ENCODE measurements at places on chromosomes 7 and 10.

- DNase-seq, result no peak
These were observed 106.8 kb downstream of the POLL start for GRCh38 chr10:101481256-101481655.

DNA sequence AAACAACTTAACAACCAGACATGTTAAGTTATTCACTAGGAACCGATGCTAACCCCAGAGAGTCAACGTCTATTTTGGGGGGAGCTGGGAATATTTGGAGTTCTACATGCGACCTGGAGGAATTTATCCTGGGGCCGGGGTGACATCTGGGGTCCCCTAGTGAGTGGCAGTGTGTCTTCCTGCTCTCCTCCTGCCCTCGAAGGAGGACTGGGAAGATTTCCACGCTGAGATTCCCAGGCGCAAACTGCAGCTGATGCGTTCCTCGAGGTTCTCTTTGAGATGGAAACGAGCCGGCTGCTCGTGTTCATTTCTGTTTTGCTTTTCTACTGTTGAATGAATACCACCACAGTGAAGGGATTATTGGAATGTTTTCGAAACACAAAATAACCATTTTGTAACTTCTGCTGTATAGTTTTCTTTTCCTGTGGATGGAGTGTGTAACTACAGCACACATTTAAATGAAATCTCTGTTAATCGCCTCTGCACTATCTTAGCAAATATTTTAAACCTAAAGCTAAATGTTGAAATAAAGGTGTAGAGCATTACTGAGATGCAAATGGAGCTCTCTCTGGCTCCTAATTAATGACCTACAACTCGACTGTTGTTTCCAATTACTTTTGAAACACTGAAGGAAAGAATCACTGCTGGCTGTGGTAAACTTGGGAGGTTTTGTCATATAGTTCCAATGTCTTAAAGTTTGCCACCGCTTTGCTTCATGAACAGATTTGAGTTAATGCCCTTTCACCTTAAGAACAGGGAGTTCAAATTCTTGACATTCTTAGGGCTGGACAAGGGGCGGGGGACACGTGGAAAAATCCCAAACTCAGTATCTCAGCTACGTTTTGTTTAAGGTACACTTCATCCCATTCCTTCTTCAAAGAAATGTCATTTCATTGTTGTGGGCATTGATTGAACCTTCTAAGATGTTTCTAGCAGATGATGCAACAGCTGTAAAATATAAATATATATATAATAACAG, 21.1 kb downstream of the GATA3 start:
- no peak for DNase-seq

GRCh38 chr7:37495574-37496184, 47.0 kb upstream of the ELMO1 start:
- peak; percentile 22 for DNase-seq

GRCh38 chr7:26609532-26609931, 254.9 kb downstream of the SKAP2 start:
- no peak for DNase-seq

DNA sequence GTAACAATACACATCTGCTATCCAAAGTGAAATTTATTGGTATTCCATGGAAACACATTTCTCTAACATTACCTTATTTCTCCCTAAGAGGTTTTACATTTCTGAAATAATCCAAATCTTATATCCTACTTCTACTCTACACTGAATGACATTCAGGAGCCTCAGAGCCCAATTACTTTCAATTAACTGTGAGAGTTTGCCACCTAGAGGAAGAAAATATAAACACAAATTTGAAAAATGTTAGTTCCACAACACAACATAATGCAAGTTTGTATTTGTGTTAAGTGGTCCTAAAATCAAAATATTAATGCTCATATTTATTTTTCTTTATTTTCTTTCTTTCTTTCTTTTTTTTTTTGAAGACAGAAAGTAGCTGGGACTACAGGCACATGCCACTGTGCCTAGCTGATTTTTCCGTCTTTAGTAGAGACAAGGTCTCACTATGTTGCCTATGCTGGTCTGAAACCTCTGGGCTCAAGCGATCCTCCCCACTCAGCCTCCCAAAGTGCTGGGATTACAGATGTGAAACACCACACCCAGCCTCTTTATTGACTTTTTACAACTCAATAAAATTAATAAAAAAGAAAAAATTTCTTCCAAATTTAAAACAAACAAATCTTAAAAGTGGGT, 46.0 kb downstream of the ATAD1 start:
- peak; percentile 34 for DNase-seq

GRCh38 chr7:82755705-82756551, 312.4 kb upstream of the CACNA2D1 start:
- peak; percentile 57 for DNase-seq

DNA sequence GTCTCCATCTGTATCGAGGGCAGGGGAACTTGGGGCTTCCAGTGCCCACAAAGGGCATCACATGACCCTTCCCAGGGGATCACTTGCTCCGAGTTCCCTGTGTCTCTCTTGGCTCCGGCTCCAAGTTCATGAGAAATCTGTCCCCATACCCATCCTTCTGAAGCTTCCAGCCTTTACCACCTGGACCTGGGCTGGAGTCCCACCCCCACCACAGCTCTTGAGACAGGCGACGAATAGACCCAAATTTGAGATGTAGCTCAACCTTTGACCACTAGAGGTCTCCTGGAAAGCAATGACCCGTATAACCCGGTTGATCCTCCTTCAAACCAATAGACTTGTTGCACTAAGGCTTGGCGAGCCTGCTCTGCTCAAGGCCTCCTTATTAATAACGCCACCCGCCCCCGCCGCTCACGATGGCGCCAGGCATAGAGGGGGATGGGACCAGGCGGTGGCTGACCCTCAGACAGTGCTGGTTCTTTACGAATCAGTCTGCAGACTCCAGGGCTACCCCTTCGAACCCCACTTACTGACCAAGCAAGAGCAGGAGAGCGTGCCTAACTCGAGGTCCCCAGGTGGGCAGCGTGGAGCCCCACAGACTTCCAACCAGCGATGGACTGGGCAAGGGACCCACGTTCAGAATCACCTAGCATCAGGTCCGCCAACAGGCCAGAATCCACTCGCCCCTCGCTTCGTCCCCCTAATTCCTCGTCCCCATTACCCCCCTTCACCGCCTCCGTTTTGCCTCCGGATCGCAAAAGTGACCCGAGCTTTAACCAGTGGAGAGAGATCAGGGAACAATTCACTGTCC, 4.4 kb upstream of the ARID5B start:
- DNase-seq, result peak; percentile 78

- peak; percentile 65 for DNase-seq
These were observed 5.3 kb upstream of the PRKRIP1 start for GRCh38 chr7:102390697-102391484.

- DNase-seq, result peak; percentile 99
These were observed 44.8 kb downstream of the MYOF start for GRCh38 chr10:93437086-93437945.

DNA sequence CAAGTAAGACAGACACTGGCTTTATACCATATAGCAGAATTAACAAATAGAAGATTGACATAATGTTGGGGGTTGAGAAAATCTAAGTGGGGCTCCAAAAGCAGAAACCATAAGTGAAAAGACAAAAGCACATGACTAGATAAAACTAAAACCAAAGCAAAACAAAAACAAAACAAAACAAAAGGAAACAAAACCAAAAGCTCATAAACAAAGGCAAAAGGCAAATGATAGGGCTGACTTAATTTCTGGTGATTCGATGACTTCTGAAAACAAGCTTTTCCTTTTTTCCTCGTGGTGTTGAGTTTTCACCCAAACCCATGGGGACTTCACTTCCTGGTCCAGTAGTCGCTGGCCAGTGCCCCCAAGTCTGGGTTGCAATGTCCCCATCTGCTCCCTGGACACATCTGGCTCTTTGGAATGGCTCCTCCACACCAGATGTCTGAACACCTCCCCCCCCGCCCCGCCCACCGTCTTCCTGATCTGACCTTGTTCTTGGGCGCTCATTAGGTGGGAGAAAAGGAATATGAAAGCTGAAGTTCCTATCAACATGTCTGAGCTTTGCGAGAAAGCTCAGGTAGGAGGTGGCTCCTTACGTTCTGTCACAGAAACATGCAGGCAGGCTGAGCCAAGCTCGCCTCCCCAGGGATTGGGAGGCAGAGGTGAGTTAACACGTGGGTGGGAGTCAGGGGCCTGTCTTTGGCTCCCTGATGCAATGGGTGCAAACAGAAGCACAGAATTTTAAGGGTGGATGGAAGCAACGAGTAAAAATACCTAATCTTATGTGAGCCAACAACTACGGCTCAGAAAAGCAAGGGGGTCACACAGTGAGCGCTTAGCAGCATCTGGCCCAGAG, 121.0 kb downstream of the NEURL1 start:
- DNase-seq, result peak; percentile 29

DNA sequence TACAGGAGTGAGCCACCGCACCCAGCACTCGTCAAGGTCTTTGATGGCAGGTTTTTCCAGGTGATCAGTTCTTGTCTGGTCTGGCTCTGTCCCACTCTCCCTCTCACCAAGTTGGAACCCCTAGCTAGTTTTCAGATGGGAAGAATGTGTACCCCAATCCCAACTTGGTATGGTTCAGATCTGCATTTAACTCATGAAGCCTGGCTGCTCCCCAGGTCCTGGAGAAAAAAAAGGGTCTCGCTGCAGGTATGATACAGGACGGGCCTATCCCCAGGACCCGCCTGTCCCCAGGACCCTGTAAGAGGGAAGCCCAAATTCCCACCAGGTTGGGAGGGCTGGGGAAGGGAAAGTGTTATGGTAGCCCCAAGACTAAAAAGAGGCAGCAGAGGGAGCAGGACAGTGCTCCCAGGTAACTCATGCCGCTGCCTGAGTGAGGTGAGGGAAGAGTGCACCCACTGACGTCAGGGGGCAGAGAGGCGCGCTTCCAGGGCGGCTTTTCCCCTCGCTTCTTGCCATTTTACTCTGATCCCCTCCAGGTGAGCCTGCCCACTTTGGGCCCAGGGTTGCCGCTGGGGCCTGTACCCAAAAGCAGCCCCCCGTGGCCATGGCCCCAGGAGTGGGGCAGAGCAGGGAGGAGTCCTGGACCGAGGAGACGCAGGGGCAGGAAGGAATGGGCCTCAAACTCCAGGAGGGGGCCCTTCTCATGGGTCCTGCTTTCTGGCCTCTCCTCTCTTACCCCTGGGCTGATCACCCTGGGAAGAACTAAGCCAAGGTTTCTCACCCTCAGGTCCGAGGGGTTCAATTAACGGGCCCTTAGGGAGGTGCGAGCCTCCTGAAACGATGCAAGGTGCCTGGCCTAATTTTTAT, 36.4 kb upstream of the SRRM3 start:
- no peak for DNase-seq

GRCh38 chr10:16923309-16923708, 106.1 kb upstream of the RSU1 start:
- DNase-seq, result no peak

- no peak for DNase-seq
These were observed 81.9 kb upstream of the C1GALT1 start for GRCh38 chr7:7100432-7100849.

- peak; percentile 85 for DNase-seq
These were observed 25.5 kb downstream of the KLHDC10 start for GRCh38 chr7:130095812-130096211.

DNA sequence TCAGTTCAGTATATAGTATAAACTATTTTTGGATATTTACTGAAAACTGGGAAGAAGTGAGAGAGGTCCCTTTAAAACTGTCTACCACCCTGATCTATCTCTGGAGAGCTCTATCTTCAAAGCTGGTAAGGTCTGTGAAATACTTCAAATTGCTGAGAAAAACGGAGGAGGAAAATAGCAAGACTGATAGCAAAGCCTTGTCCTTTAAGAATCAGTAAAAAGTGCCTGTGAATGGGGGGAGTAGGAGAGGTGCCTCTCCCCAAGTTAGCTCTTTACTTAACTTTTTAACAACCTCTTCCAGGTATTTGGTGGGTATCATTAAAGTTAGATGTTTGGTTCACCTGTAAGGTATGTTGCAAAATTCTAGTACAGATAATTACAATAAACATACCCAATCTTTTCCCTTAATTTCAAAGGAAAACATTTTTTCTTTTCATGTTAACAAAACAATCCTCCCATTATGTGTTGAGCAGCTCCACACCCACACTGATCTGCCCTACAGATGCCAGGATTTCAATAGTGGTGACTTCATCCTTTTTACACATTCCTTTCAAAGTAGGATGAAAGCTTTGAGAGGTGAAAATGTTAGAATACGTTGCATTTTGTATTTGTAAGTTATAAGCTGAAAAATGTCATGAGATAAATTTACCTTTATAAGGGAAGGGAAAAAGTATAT, 149.2 kb downstream of the CRPPA start:
- peak; percentile 18 for DNase-seq

GRCh38 chr7:151851145-151851751, 25.7 kb downstream of the PRKAG2 start:
- no peak for DNase-seq

DNA sequence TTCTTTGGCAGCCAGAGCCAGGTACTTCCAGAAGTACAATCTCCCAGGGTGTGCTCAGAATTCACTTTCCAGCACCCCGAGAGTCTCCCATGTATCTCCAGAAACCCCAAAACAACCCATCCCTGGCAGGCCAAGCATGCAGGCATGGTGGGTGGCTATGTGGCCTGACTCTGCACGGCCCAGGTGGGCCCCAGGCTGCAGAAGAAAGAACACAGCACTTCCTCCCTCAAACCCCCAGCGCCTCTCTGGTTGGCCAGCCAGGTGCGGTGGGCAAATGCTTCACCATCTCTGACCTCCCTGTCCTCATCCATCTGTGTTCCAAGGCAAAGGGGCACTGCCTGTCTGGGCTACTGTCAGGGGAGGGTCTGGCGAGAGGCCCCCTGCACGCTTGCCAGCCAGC, 100.3 kb downstream of the MKI67 start:
- DNase-seq, result no peak

GRCh38 chr7:105830405-105831301, 45.7 kb downstream of the ATXN7L1 start:
- peak; percentile 99 for DNase-seq

GRCh38 chr7:112255388-112255720, 48.9 kb downstream of the ZNF277 start:
- no peak for DNase-seq

- no peak for DNase-seq
These were observed 99.8 kb downstream of the THSD7A start for GRCh38 chr7:11732207-11732606.

DNA sequence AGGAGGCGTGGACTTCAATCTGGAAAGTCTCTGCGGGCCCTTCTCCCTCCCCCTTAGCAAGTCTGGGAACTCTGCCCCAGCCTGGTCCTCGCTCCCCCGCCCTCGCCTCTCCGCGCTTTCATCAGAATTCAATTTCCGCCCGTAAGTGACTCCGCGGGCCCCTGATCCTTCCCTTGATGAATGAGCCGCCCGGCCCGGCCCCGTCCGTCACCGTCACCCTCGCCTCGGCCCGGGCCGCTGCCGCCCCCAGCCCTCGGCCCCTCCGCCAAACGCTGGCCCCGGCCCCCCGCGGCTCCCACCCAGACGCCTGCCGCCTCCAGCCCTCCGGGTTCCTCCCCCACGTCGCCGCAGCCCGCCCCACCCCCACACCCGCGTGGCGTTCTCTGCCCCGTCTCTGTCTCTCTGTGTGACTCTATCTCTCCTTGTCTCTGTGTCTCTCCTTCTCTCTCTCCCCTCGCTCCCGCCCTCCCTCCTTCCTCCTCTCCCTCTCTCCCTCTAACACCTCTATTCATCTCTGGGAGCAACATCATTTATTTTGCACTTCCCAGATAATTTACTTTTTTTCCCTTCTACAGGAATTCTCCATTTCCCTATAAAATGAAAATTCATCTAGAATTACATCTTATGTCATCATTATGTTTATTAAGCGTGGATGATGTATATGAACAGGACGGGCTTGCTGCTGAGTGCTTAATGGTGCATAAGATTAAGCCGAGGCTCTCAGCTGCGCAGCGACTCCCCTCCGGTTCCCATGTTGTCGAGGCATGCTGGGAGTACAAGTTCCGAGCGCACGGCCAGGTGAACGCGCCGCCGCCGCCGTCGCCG, 91.2 kb upstream of the PAX2 start:
- peak; percentile 20 for DNase-seq

- DNase-seq, result no peak
These were observed 149.4 kb downstream of the ZNF248 start for GRCh38 chr10:37707829-37708578.

All from AG10803 (cell line).